ENCODE measurements at places on chromosomes 7 and 10.

GRCh38 chr7:129163875-129164544 is 19.5 kb downstream of the TSPAN33 start:
- peak; percentile 60 for DNase-seq

DNA sequence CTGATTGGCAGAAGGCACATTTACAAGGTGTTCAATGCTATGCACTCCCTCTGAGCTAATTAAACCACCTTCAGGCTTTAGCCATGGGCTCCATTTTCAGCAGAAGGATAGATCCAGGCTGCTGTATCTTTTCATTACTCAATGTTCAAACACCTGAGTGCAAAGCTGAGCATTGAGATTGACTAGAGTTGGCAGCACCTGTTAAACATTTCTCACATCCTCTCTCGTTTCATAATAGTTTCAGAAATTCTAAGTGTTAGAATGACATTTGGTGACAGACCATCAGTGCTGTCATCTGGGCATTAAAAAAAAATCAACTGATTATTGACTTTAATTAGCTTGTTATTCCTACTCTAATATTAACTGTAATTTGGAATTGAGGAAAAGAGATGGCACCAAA is 187.1 kb upstream of the SEMA3E start:
- DNase-seq, result no peak

DNA sequence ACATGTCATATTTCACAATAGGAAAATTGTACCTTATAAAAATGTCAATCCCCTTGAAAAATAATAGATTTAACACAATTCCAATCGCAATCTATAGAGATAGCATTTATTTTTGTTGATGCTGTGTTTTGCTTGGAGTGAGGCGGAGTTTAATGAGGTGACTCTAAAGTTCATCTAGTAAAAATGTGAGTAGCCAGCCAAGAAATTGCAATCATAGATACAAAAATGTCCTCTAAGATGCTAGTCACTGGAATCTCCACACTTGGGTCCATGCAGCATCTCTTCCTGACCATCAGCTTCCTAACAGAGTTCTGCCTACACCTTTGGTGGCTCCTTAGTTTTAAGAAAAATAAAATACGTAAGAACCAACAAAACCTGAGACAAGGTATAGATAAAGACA is 44.9 kb downstream of the GLI3 start:
- no peak for DNase-seq

DNA sequence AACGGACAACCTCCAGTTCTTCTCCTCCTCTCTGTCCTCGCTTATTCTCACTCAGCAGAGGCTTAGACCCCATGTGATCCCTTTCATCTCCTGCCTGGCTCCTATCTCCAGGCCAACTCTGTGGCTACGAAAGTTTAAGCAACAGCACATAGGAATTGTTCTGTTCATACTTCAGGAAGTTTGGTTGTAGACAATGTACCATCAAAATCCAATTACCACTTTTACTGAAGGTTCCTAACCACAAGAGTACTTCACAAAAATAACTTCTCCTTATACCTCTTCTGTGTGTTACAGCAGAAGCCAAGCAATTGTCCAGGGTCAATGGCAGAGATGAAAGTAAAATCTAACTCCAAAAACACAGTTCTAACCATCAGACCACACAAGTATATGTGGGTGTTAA is 80.0 kb downstream of the SLC25A13 start:
- no peak for DNase-seq

GRCh38 chr7:143511593-143512047 is 33.9 kb downstream of the TAS2R41 start:
- DNase-seq, result no peak

DNA sequence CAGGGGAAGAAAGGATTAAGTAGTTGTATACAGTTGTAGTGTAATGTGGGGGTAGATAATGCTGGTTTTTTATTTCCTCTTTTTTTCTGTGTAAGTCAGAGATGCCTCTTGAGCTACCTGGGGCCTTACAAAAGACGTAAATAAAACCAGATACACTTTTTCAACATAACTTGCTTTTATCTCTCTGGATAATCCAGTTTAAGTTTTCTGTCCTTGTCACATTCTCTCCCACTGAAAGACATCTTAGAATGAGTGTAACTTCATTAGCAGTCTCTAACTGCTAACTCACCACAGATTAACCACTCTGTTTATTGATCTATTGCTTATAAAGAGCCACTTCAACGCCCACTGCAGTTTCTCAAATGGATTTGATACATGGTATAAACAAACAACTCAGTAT is 64.1 kb upstream of the LRRN3 start:
- no peak for DNase-seq

DNA sequence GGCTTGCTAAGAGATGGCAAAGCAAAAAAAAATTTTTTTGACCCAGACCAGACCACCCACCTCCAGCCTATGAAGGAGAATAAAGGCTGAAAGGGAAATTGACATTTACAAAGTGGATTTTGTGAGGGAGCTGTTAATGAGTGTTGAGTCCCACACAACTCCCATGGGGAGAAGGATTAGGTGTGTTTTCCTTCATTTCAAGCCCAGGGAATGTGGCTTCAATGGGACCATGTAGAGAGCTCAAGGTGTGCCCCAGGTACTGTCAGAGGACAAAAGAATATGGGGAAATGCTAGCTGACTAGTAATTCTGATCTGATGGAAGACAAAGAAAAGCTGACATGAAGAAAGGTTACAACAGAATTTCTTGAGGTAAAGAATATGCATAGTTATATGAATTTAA is 48.8 kb upstream of the COL1A2 start:
- no peak for DNase-seq

GRCh38 chr10:93096901-93097300 is 23.2 kb downstream of the CYP26A1 start:
- no peak for DNase-seq
